ENCODE measurements at places on chromosomes 3 and 15.

DNA sequence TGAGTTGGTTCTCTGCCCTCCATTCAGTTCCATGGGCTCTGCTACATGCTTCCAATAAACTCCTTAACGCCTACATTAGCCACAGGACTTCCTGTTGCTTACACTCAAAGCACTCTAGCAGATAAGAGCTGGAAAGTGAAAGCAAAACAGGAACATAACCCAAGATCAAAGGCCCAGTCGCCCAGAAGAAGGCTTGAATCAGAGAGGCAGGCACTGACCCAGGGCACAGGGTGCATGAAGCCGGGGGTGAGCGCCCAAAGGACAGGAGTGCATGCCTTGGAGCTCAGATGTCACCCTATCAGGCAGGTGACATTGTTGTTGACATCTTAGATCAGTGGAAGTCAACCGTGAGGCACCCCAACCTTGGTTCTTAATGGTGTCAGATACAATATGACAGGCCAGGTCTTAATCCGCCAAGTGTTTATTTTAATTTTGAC lies 235.1 kb downstream of the UACA start:
- DNase-seq: no peak

DNA sequence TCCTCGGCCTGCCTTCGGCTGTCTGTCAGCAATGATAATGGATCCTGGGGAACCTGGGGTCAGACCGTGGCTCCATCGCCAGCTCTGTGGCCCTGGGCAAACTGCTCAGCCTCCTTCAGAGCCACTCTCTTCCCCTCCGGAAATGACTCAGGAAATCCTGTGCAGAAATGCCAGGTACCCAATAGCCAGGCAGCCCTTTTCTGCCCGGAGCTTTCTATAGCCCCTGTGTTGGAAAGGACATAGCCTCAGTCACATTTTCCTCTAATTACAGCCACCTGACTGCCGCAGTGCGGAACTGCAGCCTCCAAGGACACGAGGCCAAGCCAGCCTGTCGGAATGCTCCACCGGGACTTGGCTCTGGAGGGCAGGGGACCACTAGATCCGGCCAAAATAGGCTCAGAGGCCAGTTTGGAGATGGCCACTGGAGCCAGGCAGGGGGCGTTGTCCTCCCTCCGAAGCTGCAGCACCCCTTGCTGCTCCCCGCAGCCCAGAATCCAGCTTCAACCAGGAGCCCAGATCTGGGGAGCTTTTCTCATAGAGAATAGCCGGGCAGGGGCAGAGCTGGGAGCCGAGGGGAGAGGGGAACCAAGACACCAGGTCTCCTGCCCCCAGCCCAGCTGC lies 11.6 kb upstream of the ZXDC start:
- peak; percentile 26 for DNase-seq

DNA sequence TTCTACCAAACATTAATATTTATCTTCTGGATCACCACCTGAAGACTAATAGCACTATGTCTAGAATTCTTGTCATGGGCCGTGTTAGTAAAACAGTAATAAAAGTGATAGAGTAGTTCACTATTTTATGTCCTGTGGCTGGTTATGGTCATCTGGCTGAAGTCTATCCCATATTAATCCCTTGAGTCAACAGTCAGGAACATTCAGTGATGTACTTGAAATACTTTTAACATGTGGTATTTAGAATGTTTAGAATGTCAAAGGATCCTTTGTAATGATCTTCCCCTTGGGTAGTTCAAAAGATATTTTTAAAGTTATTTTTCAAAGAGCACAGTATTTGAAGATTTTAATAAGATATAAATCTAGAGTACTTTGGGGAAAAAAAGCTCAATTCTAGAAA lies 117.0 kb downstream of the MBNL1 start:
- peak; percentile 71 for DNase-seq

DNA sequence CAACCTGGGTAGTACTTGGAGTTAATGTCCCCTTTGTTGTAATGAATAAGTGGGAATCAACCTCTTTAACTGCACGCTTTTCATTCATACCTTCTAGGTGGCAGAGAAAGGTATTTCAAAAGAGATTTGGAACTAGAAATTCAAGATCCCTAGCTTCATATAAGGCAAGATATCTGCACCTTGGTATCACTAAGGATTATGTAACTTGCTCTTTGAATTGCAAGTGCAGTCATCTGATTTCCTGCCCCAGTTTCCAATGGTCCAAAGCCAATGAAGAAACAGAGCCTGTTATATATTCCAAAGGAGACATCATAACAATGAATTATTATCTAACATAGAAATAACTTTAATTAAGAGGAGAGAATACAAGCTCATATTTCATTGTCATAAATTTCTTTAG lies 54.8 kb upstream of the CMSS1 start:
- no peak for DNase-seq

- no peak for DNase-seq
Measured at GRCh38 chr3:45567730-45568172, 26.8 kb upstream of the LIMD1 start.

DNA sequence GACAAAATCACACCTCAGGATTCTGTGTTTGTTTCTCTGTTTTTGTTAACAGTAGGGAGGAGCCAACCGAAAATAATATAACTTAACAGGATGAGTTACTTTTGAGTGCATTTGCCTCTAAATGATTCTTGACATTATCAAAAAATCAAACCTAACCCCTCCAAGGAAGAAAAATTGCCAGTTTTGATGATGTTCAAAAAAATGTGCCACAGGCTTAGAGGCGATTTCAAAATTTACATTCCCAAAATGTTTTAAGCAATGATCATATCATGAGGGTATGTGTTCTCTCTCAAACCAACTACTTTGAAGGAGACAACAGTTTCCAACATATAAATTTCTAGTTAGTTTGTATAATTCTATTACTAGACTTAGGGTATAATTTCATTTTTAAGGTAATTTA lies 6.7 kb downstream of the VGLL3 start:
- peak; percentile 33 for DNase-seq

GRCh38 chr3:102979682-102980354 lies 545.0 kb downstream of the ZPLD1 start:
- peak; percentile 78 for DNase-seq

GRCh38 chr3:16379838-16380237 lies 114.8 kb downstream of the OXNAD1 start:
- DNase-seq: no peak

DNA sequence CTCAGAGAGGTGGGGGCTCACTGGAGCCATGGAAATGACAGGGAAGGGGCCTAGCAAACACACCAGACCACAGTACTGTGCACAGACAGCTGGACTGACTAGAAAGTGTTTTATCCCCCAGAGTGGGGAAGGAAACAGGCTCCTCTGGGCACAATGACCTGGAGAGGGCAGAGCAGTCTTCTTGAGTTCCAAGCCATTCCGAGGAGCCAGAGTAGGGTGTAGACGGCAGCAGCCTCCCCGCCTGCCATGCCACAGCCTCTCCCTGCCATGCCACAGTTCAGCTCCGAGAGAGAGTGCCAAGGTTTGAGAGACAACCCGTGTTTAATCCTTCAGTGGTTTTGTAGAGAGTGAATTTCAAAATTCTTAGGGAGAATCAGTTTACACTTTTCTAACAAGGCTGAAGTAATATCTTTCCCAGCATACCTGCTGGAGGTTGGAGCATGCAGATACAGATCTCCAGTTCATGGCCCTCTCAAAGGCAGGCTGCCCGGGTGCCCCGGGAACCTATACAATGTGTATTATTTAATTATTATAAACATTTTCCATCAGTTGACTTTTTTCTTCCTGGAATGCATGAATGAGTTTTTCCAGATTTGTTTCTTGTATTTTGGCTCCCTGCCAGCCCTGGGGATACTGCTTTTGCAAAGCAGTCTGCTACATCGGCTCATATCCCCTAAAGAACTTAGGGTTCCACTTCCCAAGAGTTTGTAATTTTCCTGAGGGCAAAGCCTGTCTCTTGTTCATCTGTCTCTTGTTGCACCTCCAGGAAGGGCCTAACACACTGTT lies 3.2 kb downstream of the PODXL2 start:
- no peak for DNase-seq

GRCh38 chr3:42099020-42099765 lies 8.0 kb downstream of the TRAK1 start:
- no peak for DNase-seq

DNA sequence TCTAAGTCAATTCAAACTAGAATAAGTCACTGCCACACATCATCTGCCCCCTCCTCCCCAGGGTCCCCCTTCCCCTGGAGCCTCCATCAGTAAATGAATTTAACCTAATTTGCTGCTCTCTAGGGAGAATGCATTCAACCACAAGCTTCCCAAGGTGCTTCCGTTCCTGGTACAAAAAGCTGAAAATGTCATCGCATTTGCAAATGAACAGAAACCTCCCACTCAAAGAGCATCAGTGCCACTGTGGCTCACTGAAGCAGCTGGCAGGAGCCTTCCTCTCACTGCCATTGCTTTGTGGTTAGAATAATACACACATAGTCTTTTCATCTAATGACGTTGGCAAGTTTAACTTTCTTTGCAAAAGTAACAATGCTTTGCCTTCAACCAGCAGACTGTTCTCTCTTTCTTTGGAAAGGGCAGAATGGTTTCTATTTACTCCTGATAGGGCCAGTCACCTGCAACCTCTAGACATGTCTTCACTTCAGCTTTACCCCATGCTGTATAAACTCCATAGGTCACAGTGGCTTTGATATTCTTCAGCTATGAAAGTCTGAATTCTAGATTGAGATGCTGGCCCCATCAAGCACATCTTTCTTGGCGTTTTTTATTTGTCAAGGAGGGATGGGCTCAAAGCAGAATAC lies 238.1 kb downstream of the CPNE4 start:
- DNase-seq: no peak

DNA sequence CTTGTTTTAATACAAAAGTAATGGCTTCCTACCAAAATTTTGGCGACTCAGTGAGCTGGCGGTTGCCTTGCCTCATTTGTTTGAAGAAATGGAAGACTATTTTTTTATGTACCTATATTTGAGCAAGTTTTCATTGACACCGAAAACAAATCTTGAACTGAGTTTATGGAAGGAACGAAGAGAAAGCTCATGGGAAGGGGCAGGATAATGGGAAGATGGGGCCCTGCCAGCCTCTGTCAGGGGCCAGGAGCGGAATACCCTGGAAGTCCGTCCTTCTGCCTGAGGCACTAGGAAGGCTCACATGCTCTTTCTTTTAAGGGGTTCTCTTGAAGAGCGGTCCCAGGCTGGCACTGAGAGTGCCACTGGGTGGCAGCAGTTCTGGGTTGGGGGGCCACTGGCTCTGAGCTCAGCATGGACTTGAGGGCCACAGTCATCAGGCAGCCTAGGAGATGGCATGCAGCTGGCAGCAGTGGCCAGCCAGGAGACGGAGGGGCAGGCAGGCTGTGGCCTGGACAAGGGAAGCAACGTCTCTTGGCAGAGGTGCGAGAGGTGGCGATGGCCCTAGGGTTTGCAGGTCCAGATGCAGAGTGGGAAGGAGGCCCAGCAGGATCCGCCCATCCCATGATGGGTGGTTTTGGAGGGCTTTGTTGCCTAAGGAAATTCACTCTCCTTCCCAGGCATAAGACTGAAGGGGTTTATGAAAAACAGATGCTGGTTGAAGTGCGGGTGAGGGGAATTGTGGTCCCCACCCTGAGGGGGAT lies 41.6 kb downstream of the ISG20 start:
- no peak for DNase-seq

Measured in AG08395 (cell line).